ENCODE measurements at places on chromosomes 12 and 14.

DNA sequence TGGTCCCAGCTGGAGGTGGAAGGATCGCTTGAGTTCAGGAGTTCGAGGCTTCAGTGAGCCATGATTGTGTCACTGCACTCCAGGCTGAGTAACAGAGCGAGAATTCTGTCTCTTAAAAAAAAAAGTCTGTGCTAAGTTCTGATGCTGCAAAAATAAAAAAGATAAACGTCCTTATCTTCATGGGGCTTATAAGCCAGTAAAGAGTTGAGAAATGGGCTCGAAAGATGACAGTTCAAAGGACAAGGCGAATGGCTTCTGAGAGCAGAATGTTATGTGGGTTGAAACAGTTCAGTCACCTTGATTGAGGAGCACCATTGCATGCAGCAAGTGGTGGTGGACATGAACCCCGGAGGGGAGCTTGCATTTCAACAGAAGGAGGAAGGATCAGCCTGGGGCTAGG is 4.7 kb downstream of the TSPAN9 start:
- no peak for DNase-seq

GRCh38 chr14:23327947-23328744 is 6.9 kb downstream of the PABPN1 start:
- DNase-seq = peak; percentile 30

GRCh38 chr14:52885230-52885629 is 65.6 kb downstream of the FERMT2 start:
- no peak for DNase-seq

- no peak for DNase-seq
Observed at GRCh38 chr14:24052656-24053547, 1.1 kb downstream of the CARMIL3 start.

- DNase-seq = no peak
Observed at GRCh38 chr12:57133013-57133569, 4.8 kb downstream of the LRP1 start.
